ENCODE measurements at places on chromosomes 16 and 17.

DNA sequence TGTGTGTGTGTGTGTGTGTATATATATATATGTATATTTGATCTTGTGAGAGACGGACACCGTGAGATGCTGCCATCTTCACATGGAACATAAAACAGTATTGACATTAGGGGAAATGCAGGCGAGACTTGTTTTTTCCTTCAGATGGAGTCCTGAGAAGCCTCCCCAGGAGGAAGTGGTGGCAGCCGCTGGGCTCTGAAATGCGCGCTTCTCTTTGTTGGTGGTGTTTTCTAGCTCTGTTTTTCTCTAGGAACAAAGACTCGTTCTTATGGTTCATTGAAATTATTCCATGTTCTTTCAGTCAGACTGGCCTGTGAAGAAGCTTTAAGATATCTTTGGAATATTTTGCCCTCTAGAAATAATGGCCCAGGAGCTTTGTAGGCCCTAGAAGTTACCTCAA, 32.9 kb downstream of the SNX29 start:
- DNase-seq: no peak

- DNase-seq: no peak
Observed at GRCh38 chr16:65223335-65223734, 101.5 kb upstream of the CDH11 start.

- no peak for DNase-seq
Observed at GRCh38 chr16:70704586-70704985, 18.7 kb upstream of the MTSS2 start.

GRCh38 chr16:12971241-12971640, 69.8 kb downstream of the SHISA9 start:
- DNase-seq: peak; percentile 3

DNA sequence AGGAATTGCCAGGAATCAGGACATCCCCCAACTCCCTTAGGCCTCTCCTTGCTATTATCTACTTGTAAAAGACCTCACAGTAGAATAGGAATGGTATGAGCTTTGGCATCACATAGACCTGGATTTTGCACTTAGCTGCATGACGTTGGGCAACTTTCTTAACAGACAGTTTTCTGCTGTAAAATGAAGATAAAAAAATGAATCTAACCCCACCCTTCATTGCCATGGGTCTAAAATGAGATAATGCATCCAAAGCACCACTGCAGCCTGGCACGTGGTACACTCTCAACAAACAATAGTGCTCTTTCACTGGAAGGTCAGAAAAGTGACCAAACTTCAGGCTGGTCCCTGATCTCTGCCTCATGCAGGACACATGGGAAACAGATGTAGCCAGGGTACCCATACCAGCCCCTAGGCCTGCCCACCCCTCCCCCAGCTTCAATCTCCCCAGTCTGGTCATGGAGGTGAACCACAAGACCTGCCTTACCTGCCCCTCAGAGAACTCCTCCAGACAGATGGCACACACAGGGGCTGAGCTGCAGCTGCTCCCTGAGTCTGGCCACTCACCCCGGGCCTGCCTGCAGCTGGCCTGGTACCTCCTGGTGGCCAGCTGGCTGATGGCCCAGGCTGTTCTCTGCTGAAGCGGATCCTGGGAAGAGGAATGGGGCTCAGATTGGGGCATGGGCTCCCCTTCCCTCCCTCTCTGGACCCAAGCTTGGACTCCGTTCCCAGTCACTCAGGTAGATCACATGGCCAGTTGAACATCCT, 8.5 kb upstream of the SUPT4H1 start:
- DNase-seq: no peak

DNA sequence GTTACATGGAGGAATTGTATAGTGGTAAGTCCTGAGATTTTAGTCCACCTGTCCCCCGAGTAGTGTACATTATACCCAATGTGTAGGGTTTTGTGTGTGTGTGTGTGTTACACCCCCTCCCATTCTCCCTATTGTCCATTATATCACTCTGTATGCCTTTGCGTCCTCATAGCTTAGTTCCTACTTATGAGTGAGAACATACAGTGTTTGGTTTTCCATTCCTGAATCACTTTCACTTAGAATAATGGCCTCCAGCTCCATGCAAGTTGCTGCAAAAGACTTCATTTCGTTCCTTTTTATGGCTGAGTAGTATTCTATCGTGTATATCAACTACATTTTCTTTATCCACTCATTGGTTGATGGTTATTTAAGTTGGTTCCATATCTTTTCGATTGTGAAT, 635 bp upstream of the FA2H start:
- no peak for DNase-seq

GRCh38 chr17:75024686-75025397, 12.4 kb downstream of the MRPL58 start:
- DNase-seq: no peak

- no peak for DNase-seq
Observed at GRCh38 chr16:73313950-73314349, 266.0 kb upstream of the ZFHX3 start.

GRCh38 chr17:48433896-48434295, 3.9 kb upstream of the SKAP1 start:
- DNase-seq: no peak

DNA sequence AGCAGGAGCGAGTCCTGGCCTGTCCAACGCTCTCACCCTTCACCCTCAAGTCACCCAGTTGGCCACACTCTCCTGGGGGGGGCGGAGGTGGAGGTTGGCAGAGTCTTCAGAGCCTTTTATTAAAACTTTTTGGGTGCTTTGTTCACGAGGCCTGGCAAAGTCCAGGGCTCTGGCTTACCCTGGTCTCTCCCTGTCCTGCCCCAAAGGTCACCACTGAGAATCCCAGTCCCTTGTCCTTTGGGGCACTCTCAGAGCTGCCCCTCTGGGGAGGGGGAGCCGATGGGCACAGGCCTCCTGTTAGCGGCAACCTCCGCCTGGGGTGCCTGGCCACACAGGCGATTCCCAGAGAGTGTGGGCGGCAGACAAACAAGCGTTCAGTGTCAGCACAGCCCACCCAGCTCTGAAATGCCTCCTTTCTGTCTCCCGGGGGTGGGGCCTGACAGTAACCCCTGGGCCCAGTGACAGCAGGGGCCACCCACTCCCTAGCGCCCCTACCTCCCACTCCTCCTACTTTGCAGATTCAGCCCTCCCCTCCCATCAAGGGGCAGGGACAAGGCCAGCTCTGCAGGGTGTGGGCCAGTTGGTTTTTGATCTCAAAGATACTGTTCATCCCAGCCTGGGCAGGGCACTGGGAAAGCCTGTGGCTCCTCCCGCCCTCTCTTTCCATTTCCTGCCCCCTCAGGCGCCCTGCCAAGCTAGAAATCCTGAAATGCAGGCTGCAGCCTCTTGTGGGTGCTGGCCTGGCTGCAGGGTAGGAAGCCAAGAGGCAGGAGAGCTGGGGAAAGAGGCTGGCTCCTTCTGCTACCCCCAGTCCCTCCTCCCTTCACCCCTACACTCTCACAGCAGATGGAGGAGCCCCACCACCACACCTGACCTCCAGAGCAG, 36.6 kb upstream of the EMP2 start:
- DNase-seq: peak; percentile 8

GRCh38 chr16:559021-559380, 1.2 kb upstream of the PRR35 start:
- no peak for DNase-seq

GRCh38 chr17:7982173-7982572, 20.2 kb upstream of the GUCY2D start:
- no peak for DNase-seq

- peak; percentile 30 for DNase-seq
Observed at GRCh38 chr16:81265658-81266451, 27.4 kb downstream of the BCO1 start.

DNA sequence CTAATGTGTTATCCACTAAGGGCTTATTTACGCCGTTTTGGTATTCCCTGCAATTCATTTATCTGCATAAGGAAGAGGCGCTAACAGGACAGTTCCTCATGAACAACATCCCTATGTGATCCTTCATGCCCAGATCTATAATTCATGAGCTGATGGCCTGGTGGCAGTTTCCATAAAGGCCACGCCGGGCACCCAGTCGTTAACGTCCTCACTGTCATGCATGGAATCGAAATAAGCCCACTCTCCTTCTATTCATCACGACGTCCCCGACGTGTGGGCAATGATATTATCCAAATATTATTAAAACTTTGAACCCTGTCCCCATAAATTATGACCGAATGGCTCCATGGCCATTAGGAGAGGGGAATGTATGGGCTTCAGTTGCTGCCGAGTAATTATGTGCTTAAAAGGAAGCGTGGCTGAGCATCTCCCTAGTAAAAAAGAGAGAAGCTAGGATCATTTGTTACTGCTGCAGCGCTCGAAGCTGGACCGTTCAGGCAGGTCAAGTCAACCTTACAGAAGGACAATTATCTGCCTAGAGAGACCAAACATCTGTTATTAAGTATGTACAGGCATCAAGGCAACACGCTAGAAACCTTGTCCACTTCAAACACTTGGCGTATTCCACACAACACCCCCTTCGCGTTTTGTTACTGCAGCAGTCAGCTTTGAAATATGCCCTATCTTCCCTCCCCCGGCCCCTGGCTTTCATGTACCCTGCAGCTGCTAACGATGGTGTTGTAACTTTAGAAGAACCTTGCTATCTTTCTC, 94.0 kb upstream of the SALL1 start:
- no peak for DNase-seq

- no peak for DNase-seq
Observed at GRCh38 chr16:24174957-24175356, 81.2 kb upstream of the CACNG3 start.

- DNase-seq: no peak
Observed at GRCh38 chr17:69669441-69670178, 255.1 kb downstream of the MAP2K6 start.

DNA sequence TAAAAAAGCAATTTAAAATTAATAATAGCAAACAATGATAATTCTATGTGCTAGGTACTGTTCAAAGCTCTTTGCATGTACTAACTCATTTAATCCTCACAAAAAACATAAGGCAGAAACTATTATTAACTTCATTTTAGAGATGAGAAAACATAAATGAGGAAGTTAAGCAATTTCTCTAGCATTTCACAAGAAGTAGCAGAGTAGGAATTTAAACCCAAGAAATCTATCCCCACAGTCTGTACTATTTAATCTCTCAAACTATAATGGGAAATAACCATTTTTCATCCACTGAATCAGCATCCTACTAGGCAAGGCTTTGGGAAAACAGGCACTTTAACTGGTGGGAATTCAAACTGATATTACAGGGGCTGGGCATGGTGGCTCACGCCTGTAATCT, 42.2 kb upstream of the INTS2 start:
- no peak for DNase-seq

DNA sequence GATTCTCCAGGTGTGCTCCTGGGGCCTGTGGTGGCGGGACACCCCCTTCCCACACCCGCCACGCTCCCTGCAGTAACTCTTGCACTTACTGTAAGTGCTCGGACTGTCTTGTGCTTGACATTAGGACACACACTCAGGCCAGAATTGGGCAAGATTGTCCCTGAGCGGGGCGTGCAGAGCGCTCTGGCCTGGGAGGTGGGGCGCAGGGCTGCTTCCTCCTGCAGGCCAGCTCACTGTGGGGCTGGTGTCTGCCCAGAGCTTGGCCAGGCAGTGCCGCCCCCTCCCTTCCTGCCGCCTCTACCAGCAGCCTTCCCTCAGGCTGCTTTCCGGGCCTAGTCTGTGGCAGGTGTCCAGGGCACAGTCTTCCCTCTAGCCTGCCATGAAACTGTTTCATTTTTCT, 6.1 kb upstream of the ATP6V0C start:
- DNase-seq: no peak

DNA sequence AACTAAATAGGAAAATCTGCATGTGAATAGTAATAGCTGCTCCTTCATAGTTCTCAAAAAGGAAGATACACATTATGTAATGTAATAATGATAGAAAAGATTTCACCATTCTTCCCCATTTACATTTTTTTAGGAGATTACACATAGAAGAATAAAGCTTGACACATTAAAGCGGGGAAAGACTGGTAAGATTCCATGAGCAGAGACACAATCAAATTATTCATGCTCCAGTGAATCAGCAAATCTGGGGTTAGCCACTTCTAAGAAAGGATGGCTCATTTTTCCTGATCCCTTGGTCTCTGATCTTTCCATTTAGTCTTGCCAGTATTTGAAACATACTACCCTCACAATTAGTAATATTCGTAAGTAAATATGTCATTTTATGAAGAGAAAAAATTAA, 81.9 kb downstream of the CA4 start:
- DNase-seq: peak; percentile 26

GRCh38 chr17:57463103-57463885, 207.0 kb downstream of the MSI2 start:
- DNase-seq: no peak

GRCh38 chr16:2428784-2429033, 538 bp upstream of the CCNF start:
- no peak for DNase-seq

- DNase-seq: no peak
Observed at GRCh38 chr16:16788004-16788403, 409.1 kb downstream of the NPIPA7 start.

- no peak for DNase-seq
Observed at GRCh38 chr16:80615735-80616134, 74.9 kb downstream of the DYNLRB2 start.

DNA sequence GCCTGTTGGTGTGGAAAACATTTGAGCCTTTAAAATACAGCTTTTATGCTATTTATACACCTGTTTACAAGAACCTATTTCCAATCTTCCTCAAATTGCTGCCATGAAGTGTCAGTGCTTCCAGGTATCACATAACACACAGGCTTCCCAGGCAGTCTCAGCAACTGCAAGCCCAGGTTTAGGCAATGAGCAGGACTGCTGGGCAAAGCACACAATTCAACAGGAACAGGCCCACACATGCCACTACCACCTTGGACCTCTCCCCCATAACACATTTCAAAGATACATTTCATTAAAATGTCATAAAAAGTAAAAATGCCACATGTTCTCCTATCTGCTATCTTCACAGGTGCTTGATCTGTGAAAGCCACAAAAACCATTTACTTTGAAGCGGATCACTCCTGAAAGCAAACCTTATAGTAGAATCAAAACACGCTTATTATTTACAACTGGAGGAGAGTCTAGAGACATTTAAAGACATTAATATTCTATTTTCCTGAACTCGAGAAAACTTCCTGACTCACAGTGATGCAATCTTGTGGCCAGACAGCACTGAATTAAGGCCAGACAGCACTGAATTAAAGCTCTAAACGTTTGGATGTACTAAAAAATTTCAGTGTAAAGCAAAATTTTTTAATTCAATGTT, 31.5 kb downstream of the ANKFY1 start:
- peak; percentile 31 for DNase-seq

GRCh38 chr16:12242516-12242915, 266.0 kb downstream of the SNX29 start:
- DNase-seq: no peak

- peak; percentile 62 for DNase-seq
Observed at GRCh38 chr16:58661199-58661830, 23.3 kb downstream of the SLC38A7 start.

GRCh38 chr17:15782866-15783265, 50.8 kb downstream of the TBC1D26 start:
- no peak for DNase-seq

DNA sequence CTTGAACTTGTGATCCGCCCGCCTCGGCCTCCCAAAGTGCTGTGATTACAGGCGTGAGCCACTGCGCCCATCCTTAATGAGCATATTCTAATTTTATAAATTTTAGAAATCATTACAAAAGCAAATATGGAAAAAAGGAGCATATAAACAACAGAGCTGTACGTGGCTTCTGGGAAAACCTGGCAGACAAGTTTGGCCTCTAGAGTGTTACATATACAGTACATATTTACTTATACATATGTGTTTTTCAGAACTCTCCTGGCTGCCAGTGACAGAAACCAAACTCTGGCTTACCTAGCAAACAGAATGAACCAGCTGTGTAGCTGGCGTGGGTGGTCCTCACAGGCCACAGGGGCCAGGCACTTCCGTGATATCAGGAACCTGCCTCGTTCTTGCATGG, 10.1 kb downstream of the DRC3 start:
- no peak for DNase-seq

GRCh38 chr17:64739316-64740058, 77.4 kb upstream of the SMURF2 start:
- DNase-seq: no peak

All from GM04503 (cell line).